Stimulated activated CD4-positive, alpha-beta T cell treated with anti-CD3 and anti-CD28 coated beads, TNF-alpha, amount 100 ng/mL, for 24 hours (primary cell): ENCODE measurements at places on chromosomes 16 and 17.

DNA sequence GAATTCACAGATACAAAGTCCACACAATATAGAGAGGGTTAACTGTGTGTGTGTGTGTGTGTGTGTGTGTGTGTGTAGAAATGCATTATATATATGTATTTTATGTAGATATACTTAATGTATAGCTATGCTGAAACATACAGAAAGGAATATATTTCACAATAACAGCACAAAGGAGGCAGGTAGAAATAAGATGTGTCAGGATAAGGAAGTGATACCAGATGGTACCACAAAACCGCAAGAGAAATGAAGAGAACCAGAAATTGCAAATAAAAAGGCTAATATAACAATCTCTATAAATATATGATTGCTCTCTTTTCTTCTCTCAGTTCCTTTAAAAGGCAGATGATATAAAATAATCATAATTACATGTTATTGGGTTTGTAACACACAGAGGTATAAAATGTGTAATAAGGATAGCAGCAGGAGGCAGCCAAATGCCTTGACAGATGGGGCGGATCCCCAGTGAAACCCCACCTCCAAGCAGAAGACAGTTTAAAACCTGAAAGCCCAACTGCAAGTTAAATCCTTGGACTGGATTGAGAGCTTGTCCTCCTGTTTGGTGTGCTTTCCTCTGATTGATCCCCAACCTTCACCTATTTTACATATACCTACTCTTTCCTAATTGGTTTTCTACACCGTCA lies 365.4 kb upstream of the C16orf82 start:
- DNase-seq: no peak

DNA sequence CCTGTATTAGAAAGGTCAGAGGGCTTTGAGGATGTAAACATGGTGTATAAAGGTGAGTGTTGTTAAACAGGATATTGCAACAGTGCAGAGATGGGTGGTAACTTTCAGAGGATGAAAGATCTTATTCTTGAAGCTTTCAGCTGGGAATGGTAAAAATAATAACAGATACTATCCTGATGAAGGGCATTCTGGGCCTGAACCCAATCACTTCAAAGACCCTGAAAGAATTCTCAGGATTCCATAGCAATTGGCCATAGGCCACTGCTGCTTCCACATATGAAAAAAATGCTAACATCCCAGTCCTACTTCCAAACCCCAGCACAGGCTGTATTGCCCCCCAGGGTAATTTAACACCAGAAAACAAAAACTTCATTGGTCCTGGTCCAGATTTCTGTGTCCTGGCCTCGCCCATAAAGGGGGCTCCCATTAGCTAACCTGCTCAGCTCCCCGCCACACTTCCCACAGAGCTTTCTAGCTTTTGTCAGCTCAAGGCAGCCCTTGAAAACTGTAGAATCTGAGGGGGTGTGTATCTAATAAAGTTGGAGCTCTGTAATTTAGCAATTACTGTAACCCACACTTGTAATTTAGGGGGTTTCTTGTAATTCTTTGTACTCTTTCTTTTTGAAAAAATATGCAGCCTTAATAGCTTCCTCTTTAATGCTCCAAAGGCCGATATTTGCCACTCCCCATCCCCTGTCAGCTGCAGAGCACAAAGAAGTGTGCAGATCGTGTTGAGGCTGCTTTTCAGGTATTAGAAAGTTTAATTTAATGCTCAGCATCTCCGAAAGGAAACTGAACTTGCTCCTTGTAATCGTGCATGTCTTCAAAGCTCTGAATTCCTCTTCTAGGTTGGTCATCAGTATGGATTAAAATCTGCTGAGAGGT lies 371.5 kb downstream of the SEC14L1 start:
- no peak for DNase-seq

DNA sequence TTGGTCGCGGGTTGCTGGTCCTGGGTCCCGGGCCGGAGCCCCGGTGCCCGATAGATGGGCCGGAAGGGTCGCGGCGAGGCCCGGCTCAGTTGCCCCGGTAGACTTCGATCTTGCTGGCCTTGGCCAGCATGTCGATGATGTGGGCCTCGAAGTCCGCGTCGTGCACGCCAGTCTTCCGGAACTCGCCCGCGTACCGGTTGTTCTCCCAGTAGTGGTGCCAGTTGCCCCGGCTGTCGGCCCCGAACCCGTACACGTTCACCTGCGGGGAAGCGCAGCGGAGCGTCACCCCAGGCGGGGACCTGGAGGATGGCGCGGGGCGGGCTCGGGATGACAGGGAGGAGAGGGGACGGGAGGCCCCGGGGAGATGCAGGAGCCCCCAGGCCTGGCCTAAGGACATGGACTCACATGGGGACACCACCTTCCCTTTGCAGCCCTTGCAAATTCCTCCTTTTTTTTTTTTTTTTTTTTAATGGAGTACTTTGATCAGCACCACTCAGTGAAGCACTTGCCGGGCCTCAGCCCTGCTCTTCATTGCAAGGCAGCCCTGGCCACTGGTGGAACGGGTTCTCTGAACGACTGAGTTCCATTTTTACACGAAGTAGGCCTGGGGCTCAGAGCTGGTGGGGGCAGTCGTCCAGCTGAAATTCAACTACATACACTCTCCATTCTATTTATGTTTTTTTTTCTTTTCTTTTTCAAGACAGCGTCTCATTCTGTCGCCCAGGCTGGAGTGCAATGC lies 35.1 kb downstream of the DDX19A start:
- DNase-seq: no peak

GRCh38 chr16:86768228-86768791 lies 190.0 kb downstream of the FOXL1 start:
- no peak for DNase-seq

GRCh38 chr17:76086384-76086783 lies 7.4 kb downstream of the ZACN start:
- no peak for DNase-seq

GRCh38 chr16:53757971-53758609 lies 54.1 kb downstream of the FTO start:
- DNase-seq: no peak

DNA sequence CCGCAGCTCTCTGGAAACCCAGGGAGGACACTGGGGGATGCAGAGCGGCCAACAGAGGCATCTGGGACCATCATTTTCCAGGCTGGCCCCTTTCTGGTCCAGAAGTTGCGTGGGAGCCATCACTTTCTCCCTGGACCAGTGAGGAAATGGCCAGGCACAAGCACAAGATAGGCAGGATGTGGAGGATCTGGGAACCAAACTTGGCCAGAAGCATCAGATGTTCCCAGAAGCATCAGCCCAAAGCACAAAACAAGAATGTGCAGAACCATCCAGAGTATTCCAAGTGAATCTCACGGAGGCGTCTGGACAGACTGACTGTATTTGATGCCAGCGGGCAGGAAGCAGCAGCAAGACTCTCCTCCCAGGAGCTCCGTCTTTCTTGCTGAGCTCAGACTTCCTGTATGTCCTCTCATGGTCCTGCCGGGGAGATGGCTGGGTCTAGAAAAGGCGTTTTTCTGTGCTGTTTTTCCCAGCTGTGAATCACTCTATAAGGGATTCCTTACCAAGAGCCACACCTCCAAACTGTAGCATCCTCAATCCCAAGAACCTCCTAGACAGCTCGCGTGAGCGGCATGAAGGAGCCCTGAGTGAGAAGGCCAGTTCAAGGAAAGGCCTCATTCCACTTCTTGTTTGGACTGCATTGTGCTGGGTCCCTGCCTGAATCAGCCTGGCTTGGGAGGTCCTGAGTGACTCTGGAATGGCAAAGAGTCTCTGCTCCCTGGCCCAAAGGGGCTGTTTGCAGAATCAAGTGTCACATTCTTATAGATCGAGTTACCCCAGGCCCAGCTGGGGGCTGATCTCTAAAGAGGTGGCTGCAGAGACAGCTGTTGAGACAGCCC lies 49.5 kb upstream of the MTSS2 start:
- no peak for DNase-seq

- DNase-seq: no peak
These were observed 23.4 kb downstream of the NGFR start for GRCh38 chr17:49518346-49519078.

GRCh38 chr17:30780343-30780742 lies 44.1 kb downstream of the CRLF3 start:
- DNase-seq: peak; percentile 13

GRCh38 chr16:4307215-4308037 lies 8.4 kb upstream of the GLIS2 start:
- peak; percentile 86 for DNase-seq

DNA sequence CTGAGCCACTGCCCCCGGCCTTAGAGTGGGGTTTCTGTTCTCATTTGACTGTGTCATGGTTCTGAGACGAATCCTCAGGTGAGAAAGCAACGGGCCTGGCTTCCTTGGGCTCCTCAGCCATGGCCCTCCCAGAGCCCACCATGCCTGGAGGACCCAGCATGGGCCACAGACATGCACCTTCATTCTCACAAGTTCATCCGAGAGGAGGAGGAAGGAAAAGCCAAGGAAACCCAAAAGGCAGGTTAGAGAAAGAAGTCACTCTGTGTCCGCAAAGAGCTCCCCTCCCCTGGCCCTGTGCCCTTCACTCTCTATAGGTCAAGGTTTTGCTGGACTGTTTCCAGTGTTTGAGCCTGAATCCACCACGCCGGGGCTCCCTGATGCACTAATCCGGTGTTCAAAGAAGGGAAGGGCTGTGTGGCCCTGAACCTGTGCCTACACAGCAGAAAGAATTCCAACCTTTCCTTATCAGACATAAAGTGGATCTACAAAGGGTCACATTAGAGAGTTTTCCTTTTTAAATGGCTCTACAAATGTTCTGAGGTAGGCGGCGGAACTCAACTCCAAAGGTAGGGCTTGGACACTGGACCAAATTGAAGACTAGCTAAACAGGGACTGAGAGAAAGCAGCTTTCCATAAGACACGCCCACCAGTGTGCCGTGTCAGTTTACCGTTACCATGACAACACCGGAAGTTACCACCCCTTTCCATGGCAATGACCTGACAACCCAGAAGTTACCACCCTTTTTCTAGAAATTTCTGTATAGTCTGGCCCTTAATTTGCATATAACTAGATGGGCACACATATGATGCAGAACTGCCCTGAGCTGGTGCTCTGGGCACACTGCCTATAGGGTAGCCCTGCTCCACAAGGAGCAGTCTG lies 15.9 kb upstream of the PECAM1 start:
- DNase-seq: no peak

- no peak for DNase-seq
These were observed 14.6 kb downstream of the CRISPLD2 start for GRCh38 chr16:84834403-84834772.

- no peak for DNase-seq
These were observed 7.6 kb downstream of the PITPNA start for GRCh38 chr17:1554751-1555540.

GRCh38 chr17:73744411-73744810 lies 100.2 kb upstream of the SDK2 start:
- no peak for DNase-seq

- no peak for DNase-seq
These were observed 44.7 kb upstream of the PRSS54 start for GRCh38 chr16:58339452-58339981.

DNA sequence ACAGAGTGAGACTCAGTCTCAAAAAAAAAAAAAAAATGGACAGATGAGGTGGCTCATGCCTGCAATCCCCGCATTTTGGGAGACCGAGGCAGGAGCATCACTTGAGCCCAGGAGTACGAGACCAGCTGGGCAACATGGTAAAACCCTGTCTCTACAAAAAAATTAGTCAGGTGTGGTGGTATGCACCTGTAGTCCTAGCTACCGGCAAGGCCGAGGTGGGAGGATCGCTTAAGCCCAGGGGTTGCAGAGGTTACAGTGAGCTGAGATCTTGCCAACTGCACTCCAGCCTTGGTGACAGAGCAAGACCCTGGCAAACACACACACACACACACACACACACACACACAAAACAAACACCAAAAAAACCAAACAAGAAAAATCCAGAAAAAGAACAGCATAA lies 7.7 kb upstream of the ENGASE start:
- no peak for DNase-seq

GRCh38 chr16:28131181-28131580 lies 67.7 kb upstream of the GSG1L start:
- DNase-seq: no peak

DNA sequence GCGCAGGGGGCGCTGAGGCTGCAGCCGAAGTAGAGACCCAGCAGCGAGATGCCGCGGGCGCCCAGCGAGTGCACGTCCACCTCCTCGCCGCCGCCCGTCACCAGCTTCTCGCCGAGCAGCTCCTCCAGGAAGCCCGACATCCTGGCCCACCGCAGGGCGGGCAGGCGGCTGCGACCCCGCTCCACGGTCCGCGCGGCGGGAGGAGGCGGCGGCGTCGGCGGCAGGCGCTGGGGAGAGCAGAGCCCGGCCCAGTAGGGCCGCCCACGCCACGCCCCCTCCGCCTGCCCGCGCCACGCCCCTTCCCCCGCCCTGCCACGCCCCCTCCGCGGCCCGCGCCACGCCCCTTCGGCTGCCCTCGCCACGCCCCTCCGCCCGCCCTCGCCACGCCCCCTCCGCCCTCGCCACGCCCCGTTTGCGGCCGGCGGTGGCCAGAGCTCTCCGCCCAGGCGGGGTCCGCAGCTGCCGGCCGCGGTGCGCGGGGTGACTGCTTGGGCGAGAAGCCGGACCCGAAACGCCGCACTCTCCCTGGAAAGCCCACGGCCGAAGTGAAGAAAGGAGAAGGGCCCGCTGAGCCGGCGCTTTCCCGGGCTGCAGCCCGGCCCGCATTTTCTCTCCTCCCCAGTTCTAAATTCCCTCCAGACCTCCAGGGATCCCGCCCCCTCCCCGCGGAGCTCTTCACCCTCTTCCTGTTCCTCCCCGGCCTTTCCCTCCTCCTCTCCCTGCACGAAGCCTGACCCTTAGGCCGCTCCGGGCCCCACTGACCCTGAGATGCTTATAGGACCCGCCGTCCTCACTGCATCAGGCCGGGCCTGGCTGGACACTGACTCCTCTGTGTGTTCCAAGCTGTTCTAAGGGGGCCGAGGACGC lies at the start of gene NXN:
TSS of gene NXN (minus strand) at position 238 of the 867 bp plus-strand sequence.
- DNase-seq: peak; percentile 82

DNA sequence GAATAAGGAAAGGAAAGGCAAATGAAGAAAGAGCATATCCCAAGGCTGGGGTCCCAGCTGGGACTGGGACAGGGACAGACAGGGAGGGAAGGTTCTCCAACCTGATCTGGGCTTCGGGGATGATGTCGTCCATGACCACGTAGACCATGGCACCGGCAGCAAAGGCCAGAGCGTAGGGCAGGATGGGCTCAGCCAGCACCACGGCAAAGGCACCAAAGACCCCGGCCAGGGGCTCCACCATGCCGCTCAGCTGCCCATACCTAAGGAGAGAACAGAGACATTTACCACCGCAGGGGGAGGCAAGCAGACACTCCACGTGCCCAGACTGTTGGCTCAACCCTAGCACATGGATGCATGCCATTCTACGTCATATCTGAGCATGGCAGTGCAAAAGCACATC lies 443.8 kb downstream of the SLC39A11 start:
- no peak for DNase-seq
